AG04450 (cell line): ENCODE measurements at places on chromosomes 1 and 21.

GRCh38 chr1:243623841-243624240 is 226.2 kb downstream of the AKT3 start:
- no peak for DNase-seq

DNA sequence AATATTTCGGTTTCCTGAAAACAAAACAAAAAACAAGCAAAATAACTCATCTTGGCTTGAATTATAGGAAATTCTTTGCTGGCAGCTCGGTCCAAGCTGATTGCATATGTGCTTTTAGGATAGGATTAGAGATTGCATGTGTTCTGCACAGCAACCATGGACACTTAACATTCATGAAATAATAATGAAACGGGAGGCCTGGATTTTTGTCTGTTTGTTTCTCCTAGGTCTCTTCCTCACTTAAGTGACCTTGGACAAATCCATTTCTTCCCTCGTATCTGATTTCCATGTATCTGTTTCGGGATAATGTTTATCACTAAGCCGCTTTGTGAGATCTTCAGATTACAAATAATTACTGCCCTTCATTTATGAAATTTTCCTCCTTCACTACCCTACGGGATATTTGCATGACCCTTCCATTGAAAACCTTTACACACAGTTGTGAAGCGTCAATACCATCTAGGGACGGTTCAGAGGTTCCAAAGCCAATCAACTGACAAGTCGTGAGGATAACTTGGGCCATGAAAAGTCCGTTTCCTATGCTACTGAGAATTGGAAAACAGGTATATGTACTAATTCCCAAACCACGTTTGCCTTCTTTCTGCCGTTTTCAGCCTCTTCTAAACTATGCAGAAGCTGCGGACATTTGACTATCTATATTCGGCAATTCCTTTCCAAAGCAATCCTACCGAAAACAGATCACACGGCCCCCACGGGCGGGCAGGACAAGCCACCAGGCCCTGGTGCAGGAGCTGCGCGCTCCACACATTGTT is 1.3 kb upstream of the H3-3A start:
- DNase-seq: no peak

GRCh38 chr1:115744646-115745275 is 23.8 kb downstream of the CASQ2 start:
- no peak for DNase-seq

DNA sequence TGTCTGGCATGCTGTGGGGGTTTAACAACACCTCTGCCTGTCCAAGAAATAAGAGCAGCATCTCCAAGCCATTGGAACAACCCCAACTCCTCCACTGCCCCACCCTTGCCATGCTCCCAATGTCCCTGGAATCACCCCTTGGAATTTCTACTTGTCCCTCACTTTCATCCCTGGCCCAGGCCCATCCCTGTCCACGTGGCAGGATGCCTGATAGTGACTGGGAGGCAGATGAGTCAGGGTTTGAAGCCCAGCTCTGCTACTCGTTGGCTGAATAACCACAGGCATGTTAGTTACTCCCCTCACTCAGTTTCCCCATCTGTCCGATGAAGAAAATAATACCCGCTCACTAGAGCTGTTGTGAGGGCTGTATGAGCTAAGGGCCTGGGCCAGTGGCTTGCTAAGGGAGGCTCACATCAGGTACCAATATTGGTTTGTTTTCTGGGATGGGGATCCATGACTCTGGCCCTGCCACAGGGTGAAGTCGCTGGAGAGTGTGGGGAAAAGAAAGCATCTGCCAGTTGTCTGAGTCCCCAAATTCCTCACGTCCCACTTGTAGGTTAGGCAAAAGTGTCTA is 99.4 kb upstream of the TLR5 start:
- DNase-seq: no peak

DNA sequence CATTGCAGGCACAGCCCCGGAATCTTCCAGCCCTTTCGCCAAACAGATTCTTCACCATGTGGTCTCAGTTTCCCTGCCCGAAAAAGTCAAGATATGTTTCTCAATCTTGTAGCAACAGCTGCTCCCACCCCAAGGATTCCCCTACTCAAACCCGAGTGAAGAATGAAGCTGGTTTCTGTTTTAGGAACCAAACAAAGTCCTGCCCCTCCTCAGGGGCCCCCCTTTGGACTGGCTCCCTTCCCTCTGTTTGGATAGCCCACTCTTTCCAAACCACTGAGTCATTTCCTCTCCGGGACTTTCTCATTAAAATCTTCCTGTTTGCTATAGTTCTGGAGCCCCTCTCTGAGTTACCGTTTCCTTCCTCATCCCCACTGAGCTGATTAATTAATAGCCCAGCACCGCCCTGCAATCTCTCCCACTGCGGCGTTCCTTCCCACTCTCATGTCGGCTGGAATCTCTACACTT is 100.9 kb downstream of the TSEN15 start:
- no peak for DNase-seq

DNA sequence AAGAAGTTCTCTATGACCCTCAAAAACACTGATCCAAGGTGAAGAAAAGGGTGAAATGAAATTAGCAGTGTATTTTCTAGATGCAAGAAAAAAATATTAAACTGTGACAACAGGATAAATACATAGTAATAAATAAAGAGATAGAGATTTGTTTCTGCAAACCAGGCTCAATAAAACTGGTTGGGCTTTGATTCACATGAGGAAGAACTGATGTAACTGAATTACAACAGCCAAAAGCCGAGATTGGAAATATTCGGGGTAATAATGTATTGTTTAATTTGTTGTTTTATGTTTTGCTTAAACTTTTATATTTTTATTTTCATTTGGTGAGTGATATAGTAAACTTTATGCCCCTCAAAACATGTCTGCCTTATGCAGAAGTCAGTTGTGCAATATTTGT is 285.0 kb downstream of the BRINP3 start:
- no peak for DNase-seq

GRCh38 chr1:152907686-152908601 is at the start of gene IVL:
Gene IVL, plus strand, starts transcription at chr1:152908546. Its CDS starts 1,252 bp downstream, at chr1:152909798.
- DNase-seq: no peak

DNA sequence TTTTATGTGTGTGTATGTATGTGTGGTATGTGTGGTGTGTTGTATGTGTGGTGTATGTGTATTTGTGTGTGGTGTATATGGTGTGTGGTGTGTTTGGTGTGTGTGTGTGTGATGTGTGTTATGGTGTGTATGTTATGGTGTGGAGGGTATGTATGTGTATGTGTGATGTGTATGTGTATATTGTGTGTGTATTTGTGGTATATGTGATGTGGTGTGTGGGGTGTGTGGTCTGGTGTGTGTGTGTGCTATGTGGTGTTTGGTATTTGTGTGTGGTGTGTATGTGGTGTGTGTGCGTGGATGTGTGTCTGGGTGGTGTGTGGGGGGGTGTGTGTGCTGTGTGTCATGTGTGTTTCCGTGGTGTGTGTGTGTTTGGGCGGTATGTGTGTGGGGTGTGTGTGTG is 59.3 kb downstream of the SH3BGR start:
- no peak for DNase-seq

DNA sequence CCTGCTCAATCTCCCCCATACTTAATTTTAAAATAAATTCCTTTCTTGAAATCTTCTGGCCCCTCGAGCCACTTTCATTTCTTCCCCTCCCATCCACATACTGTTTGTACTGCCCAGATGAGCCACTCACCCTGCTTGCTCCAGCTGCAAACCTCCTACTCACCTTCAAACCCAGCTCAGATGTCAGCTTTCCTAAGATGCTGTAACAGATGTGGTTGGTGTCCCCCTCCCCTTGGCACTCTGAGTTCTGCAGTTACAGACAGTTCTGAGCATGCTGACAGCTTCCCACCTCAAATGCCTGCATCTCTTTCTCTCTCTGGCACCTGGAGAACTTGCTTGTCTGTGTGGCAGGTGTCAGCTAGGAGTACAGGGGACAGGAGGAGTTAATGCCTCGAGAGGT is 106.7 kb downstream of the PTPRU start:
- DNase-seq: no peak

DNA sequence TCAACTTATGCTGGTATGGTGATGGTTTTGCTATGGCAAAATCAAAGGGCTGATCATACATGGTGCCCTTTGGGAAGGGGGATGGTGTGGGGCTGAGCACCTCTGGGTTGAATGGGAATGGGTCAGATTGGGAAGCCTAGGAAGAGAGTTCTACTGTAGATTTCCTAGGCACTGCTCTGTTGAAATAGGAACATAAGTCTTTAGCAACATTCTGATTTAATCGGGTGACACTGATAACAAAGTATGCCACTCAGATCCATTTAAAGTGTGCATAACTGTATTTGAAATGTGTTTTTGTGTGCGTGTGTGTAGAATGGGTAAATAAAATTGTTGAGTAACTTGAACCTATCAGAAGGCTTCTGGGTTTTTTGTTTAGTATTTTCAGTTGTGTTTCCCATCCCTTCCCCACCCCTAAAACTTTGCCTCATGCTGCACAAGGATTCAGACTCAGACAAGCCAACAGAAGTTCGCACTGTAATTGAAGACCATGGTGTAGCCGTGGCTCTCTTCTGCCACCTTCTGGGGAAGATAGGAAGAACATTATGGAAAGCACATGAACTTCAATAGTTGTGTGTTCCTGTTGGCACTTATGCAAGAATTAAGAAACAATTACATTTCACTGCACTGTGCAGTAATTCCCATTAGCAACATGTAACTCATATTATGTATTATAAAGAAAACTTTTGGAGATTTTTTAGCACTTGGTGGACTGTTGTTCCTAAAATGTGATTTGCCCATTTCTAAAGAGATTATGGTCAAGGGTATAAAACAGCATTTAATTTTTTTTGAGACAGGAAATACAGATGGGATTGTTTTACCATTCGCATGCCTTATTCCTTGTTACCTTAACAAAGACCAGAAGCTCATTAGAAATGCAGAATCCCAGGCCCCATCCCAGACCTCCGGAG is 10.9 kb upstream of the C4BPB start:
- peak; percentile 54 for DNase-seq

DNA sequence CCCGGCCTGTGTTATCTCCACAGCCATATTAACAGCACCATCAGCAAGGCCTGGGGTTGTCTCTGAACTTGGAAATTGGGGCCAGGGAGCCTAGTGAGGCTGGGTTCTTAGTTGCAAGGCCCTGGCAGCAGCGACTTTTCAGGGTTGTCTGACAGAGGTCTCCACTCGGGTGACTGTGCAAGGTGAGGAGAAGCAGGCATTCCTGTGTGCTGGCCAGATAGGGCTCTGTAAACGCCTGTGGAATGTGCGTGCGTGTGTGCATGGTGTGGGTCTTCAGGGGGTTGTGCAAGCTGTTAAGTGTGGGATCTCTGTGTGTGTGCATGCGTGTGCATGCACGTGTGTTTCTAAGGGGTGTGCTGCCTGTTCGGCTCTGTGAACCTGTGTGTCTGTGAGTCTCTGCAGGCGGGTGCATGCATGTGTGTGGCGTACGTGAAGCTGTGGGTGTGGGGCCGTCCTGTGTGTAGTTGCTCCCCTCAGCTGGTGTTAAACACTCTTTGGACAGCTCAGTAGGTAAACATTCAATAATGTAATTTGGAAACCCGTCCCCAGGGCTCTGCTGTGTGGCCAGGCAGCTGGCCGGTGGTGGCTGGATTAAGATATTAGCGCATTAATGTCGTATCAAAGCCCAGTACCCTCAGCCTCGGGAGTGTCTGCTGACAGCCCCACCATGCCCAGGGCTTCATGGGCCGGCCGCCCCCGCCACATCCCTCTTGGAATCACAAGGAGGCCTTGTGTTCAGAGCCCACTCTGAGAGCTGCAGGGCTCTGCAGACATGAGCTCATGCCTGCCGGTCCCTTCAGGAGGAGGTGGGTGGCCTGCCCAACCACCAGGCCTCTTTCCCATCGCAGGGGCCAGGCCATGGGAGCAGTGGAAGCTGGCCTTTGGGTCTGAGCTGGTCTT is 189.9 kb downstream of the FOXD2 start:
- DNase-seq: no peak

DNA sequence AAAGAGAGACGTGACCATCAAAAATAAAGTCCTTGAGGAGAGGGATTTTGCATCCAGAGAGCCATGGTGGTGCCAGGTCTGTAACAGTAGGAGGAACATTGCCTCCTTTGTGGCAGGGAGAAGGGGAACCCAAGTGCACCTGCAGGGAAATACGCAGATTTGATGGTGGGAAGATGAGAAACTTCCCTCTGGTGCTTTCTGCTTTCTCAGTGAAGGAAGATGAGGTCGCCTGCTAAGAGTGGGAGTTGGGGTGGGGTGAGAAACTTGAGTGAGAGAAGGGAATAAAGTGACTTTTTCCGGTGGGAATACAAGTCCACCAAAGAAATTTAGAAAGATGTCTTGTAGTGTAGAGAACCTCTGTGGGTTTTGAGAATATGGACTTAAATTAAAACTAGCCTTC is 9.1 kb downstream of the PLA2G4A start:
- no peak for DNase-seq

DNA sequence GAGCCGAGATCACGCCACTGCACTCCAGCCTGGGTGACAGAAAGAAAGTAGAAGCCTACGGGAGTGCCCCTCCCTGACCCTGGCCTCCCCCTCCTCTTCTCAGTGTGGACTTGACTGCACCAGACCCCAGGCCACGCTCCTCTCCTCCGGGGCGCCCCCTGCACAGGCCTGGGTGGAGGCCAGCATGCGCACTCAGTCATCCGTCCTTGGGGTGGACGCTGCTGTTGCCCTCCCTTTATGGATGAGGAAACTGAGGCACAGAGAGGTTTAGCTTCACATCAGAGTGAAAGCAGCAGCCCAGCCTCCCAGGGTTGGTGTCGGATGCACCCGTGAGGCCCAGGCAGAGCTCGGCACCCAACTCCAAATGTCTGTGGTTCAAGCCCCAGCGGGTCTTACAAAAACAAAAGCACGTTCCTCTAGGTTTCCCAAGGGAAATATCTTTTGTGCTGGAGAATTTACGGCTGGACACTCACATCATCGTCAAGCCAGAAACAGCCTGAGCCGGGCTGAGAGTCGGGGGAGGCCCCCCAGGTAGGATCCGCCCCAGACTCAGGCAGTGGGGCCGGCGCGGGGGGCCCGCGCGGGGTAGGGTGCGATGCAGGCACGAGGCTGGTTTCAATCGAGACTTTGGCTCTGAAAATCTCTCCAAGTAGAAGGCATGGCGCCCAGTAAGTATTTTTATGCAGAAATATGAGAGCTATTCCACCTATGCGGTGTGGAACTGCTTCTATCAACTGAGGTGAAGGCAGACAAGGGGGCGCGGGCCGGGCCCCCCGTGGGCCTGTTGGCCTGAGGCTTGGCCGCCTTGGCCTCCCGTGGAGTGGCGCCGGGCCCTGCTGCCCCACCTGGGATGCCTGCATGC is 36.6 kb downstream of the MORN1 start:
- DNase-seq: no peak

DNA sequence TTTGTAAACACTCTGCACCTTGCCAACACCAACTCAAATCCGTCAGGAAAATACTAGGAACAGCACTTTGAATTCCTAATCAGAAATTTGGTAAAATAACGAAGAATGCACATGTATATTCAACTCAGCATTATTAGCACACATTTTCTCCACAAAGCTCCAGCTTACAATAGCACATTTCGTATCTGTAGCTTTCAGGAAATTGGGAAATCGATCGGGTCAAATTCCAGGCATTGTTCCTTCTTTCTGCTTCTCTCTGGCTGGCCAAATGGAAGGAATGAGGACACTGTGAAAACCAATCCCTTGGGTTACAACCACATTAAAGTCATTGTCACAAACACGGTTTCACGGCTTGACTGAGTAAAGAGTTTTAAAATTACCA is 58.6 kb downstream of the NPHP4 start:
- DNase-seq: no peak
